ENCODE measurements at places on chromosomes 11 and 22.

DNA sequence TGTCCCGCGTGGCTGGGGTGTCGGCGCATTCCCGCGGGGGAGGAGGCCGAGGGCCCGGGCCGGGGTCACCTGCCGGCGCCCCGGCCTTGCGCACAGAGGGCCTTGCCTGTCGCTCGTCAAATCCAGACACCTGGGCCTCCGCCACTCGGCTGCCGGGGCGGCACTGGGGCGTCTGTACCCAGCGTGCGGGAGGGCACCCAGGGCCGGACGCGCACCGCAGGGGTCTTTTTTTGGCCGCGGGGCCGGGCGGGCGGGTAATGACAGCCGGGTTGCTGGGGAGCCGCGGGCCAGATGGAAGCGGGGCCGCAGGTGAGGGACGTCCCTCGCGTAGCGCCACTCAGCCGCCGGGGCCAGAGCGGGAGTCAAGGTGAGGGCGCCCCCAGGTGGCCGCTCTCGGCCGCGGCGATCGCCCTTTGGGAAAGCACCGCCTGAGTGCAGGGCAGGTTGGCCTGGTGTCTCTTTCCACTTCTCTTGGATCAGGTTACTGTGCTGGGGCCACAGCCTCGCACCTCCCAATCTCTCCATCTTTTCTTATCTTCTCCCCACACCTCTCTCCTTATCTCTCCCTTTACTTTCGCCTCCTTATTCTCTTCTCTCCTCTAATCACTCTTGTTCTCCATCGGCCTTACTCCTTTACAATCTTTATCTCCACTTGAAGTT lies 3.5 kb downstream of the PHLDB1 start:
- DNase-seq: no peak

DNA sequence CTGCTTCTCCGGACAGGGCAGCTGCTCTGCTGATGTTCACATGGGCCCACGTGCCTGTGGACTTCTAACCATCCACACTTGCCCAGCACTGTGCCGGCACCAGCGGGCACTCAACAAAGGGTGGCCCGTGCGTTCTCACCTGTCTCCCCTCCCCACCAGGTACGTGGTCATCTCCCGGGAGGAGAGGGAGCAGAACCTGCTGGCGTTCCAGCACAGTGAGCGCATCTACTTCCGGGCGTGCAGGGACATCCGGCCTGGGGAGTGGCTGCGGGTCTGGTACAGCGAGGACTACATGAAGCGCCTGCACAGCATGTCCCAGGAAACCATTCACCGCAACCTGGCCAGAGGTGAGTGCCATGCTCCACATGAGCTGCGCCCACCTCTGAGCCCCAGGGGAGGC lies 66.7 kb downstream of the SYT13 start:
- DNase-seq: no peak

GRCh38 chr11:76610371-76610770 lies 60.2 kb downstream of the LRRC32 start:
- DNase-seq: no peak

DNA sequence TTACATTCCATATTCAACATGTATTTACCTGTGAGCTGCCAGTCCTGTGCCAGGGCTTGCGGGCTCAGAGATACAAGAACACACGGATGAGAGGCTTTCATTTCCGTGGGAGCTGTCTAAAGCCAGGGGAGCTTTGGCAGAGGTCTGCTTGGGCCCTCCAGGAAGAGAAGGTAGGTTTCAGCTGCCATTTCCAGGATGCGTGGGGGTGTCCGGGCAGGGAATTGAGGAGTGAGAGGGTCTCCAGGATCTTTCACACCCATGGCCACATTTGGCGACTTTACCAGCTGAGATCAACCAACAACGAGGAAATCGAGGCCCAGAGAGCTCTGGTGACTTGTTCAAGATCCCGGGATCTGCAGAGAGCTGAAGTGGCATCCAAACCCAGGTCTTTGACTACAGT lies 119.6 kb downstream of the BUD13 start:
- DNase-seq: no peak

DNA sequence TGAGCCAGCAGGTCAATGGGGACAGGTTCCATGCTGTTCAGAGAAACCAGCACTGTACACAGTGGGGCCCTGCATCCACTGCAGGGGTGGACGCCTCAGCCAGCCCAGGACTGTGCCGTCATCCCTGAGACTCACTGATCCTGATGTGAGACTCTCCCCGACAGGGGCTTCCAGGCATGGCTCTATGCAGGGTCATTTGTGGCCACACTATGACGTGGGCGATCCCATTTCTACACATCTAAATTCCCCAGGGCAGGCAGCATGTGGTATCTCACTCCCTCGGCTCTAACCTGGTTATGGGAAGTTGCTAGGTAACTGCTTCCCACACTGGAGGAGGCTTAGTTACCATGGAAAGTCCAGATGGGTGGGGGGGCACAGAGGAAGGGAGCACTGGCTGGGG lies 14.2 kb upstream of the FAM83F start:
- DNase-seq: no peak

DNA sequence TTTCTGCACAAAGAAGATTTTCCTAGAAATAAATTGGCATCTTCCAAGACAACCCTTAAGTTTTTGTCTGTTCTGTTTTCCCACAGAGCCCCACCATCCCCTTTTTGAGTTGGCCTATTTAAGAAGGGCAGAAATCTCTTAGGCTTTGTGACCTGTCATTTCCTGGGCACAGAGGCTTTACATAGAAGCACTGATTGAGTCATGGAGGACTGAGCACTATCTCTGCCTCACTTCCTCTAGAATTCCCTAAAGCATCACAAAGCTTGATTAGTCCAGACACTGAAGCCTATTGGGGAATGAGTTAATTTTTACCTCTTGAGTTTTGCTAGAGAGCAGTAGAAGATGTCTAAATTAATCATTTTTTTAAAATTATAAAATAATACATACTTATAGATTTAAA lies 25.4 kb downstream of the TRIM44 start:
- DNase-seq: no peak

Data from SK-N-MC (cell line).